ENCODE measurements at places on chromosomes 7 and 10.

- H3K4me3 ChIP-seq: no peak overlapping the region
- no peak overlapping the region for H3K27ac ChIP-seq
- DNase-seq: peak; percentile 92
- no peaks in the 10 kb centered on the region for H3K36me3 ChIP-seq
Observed at GRCh38 chr10:79374312-79375191, 27.3 kb downstream of the PPIF start.

- H3K36me3 ChIP-seq: no peaks in the 10 kb centered on the region
- no peaks in the 10 kb centered on the region for H3K27me3 ChIP-seq
- DNase-seq: no peak
- peaks cover 24% of the 10 kb centered on the region for H3K4me1 ChIP-seq
Observed at GRCh38 chr10:29923416-29923965, 135.9 kb downstream of the JCAD start.

- H3K4me1 ChIP-seq: no peaks in the 10 kb centered on the region
- no peaks in the 10 kb centered on the region for H3K27me3 ChIP-seq
- no peak overlapping the region for H3K27ac ChIP-seq
- H3K36me3 ChIP-seq: no peaks in the 10 kb centered on the region
Observed at GRCh38 chr10:129131457-129132132, 335.4 kb upstream of the MGMT start.

DNA sequence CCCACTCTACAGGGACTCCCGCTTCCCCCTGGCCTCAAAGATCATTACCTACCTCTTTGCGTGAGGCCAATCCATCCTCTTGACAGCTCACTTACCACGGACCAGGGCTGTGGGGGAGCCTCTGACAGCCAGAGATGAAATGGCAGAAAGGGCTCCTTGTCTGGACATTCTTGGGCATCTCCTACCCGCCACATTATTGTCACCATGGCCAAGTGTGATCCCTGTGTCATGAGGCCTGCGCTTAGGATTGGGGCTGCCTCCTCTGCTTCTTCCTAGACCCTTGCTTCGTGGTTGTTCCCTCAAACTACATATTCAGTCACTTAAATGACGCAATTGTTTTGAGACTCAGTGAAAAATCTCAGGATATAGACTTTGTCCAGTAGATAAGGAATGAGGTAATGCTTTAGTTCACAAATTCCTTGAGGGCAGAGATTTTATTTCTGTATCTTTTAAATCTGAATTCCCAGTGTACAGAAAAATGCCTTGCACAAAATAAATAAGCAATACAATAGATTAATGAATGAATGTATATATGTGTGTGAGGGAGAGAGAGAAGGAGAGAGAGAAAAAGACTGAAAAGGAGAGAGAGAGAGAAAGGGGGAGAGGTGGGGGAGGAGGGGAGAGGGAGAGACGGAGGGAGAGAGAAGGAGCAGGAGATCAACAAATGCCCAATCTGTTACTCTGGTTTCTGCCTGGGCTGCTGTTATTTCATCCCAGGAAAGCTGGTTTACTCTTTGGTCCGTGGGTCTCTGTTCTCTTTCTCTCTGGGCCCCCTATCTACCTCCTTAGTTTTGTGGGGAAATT lies 159.0 kb downstream of the PLXNA4 start:
- H3K4me3 ChIP-seq: no peak overlapping the region
- H3K27ac ChIP-seq: no peak overlapping the region
- H3K4me1 ChIP-seq: no peaks in the 10 kb centered on the region
- H3K36me3 ChIP-seq: no peaks in the 10 kb centered on the region
- DNase-seq: no peak

- no peaks in the 10 kb centered on the region for H3K27me3 ChIP-seq
- H3K4me3 ChIP-seq: no peak overlapping the region
- DNase-seq: no peak
- H3K27ac ChIP-seq: no peak overlapping the region
- peaks cover 6% of the 10 kb centered on the region for H3K4me1 ChIP-seq
Observed at GRCh38 chr10:9824631-9825071, 1193.0 kb upstream of the CELF2 start.

DNA sequence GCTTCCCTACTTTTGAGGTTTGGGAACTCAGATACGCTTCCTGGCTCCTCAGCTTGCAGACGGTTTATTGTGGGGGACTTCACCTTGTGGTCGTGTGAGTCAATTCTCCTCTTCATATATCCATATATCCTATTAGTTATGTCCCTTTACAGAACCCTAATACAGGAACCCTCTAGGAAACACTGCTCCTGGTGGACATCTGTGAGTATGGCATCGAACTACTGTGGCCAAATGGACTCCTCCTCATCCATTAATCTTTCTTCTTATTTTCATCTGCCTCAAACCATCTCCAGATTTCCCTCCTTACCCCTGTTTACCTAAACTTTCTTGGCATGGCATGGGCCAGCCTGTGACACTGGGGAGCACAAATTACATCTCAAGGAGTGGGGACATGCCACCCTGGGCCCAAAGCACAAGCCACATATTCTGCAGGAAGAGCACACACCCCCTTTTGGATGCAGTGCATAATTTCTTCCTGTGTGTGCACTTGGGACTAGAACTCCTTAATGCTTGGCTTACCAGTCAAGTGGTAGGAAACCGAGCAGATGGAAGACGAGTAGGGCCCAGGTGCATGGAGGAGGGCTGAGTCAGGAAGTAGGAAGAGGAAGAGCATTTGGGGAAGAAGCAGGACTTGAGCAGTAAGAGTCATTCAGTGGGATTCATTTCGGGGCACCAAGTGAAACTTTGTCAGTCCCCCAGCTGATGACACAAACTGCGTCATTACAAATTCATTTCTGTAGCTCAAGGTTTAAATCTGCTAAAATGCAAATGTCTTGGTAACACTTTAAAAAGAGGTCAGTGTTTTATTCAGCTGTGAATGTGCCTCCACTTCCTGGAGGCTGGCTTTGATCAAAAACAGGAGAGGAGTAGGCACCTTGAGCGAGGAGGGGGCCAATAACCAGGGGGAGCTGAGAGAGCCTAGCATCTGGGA lies 80.8 kb upstream of the PLXNA4 start:
- no peak overlapping the region for H3K4me3 ChIP-seq
- no peak for DNase-seq
- no peak overlapping the region for H3K27ac ChIP-seq
- no peaks in the 10 kb centered on the region for H3K36me3 ChIP-seq

DNA sequence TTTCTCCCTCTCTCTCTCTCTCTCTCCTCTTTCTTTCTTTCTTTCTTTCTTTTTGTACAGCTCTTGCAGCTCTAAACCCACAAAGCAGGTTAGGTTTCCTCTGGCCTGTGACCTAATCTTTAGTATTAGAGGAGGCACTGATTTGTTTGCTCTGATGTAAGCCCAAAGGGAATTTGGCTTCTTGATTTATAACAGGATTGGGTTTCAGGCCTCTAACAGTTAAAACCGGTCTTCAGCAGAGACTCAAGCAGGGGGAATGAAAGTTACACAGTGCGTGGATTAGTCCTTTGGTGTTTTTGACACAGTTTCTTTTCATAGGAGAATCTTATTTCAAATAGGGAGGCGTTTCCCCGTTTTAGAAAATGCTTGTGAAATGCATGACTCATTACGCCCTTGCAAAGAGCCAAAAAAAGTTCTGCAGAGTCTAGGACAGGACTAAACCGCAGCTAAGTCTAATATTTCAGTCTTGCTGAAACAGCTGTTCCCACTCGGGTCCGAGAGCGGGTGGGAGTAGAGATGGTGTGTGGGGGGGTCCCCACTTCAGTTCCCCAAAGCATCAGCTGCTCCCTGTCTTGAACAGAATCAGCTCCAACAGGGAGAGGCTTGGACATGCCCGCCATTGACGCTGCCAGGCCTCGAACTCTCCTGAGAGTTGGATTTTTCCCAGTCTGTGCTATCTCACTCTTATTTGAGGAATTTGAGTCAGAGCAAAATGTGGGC lies 296.5 kb upstream of the PITRM1 start:
- DNase-seq: peak; percentile 59
- H3K36me3 ChIP-seq: no peaks in the 10 kb centered on the region
- H3K27ac ChIP-seq: peak overlapping the region; percentile 94

DNA sequence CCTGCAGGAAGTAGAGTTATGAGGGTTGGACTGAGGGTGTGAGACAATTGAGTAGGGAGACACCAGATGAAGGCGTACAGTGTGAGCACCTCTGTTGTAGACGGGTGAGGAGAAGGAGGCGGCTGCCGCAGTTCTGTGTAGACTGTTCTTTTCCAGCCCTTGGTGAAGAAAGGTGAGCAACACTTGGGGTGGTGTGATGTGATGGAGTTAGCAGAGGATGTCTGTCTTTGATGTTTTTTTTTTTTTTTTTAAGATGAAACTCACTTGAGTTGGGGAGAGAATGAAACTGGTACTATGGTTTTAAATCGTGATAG lies 42.8 kb upstream of the RNF216 start:
- no peaks in the 10 kb centered on the region for H3K36me3 ChIP-seq
- H3K27me3 ChIP-seq: no peaks in the 10 kb centered on the region
- H3K27ac ChIP-seq: no peak overlapping the region

- no peaks in the 10 kb centered on the region for H3K4me1 ChIP-seq
- no peak for DNase-seq
- no peaks in the 10 kb centered on the region for H3K36me3 ChIP-seq
- H3K27me3 ChIP-seq: no peaks in the 10 kb centered on the region
Observed at GRCh38 chr10:58637352-58637751, 124.7 kb downstream of the BICC1 start.

- DNase-seq: no peak
- no peak overlapping the region for H3K4me3 ChIP-seq
- H3K4me1 ChIP-seq: peaks cover under 1% of the 10 kb centered on the region
- no peak overlapping the region for H3K27ac ChIP-seq
Observed at GRCh38 chr7:122262246-122262645, 42.3 kb downstream of the FEZF1 start.

GRCh38 chr7:155602750-155603149 lies 41.7 kb upstream of the RBM33 start:
- H3K4me1 ChIP-seq: no peaks in the 10 kb centered on the region
- DNase-seq: no peak
- H3K36me3 ChIP-seq: no peaks in the 10 kb centered on the region
- H3K4me3 ChIP-seq: no peak overlapping the region
- H3K27me3 ChIP-seq: no peaks in the 10 kb centered on the region

DNA sequence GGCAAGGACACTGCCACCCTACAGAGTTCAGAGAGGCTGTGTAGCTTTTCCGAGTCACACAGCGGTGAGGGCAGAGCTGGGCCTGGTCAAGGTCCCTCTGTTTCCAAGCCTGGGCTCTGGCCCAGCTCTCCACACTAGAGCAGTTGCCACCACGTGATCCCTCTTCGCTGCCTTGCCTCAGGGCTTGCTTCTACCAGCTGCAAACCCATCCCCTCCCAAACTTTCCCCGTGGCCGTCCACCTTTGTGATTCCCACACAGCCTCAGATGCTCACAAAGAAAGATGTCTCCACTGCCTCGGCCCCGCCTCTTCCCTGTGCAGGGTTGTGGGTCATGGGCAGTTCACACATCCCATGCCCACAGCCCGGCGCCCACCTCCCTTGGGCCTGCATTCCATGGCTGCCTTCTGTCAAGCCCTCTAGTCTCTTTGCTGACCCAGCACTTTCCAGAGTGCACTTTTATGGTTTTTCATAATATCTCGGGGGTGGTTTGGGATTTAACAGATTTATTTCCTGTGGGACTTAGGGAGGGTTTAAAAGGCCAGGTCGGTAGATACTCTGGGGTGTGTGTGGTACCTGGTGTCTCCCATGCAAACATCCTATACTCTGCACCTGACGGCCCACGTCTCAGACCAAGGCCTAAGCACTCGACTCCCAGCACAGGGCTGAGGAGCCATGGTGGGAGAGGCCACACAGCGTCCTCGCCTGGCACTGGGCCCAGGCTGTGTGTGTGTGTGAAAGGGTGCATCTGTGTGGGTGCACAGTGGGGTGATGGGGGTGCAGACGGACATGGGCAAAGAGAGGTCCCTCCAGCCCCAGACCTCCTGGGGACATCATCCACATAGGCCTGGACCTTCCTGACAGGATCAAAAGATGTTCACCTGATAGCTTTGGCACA lies 59.6 kb downstream of the PKD1L1 start:
- no peak overlapping the region for H3K4me3 ChIP-seq
- H3K27ac ChIP-seq: no peak overlapping the region
- H3K4me1 ChIP-seq: peaks cover 2% of the 10 kb centered on the region
- DNase-seq: no peak
- H3K36me3 ChIP-seq: no peaks in the 10 kb centered on the region
- H3K27me3 ChIP-seq: no peaks in the 10 kb centered on the region
